ENCODE measurements at places on chromosomes 6 and 20.
A peak's percentile ranks its signal among the peaks of the same experiment; 100 is the strongest.

- ATAC-seq = no peak
Measured at GRCh38 chr6:40556881-40557280, 30.3 kb downstream of the LRFN2 start.

GRCh38 chr6:21937466-21937865 is 343.9 kb downstream of the SOX4 start:
- ATAC-seq = no peak

DNA sequence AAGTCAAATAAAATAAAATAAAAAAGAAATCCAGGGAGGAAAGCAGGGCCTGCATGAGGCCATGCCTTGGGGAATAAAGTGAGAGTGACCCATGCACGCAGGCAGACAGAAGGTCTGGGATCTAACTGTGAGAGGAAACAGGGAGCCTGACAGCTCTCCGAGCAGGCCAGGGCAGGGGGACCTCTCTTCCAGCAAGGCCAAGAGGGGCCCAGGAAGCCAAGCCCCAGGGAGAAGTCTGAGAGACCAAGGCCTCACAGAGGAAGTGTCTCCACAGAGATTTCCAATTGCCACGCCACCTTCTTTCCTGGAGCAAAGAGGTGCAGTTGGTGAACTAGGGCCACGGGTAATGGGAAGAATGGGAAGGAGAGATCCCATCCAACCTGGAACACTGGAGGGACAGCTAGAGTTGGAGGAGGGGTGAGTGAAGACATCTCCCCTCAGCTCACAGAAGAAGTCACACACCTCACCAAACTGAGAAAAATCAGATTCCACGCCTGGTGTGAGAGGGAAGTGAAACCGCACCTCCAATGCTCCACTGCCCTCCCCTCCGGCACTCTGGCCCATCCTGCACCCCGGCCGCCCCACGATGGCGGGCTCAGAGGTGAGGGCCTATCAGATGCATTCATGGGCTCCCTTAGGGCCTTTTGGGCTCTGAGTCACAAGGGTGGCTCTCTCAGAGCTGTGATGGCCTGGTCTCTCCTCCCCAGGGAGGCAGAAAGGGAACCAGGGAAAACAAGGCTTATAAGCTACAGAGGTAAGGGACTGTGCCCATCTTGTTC is 25.1 kb upstream of the TAF8 start:
- peak; percentile 53 for ATAC-seq

GRCh38 chr6:45686841-45687569 is 309.3 kb upstream of the SUPT3H start:
- no peak for ATAC-seq

DNA sequence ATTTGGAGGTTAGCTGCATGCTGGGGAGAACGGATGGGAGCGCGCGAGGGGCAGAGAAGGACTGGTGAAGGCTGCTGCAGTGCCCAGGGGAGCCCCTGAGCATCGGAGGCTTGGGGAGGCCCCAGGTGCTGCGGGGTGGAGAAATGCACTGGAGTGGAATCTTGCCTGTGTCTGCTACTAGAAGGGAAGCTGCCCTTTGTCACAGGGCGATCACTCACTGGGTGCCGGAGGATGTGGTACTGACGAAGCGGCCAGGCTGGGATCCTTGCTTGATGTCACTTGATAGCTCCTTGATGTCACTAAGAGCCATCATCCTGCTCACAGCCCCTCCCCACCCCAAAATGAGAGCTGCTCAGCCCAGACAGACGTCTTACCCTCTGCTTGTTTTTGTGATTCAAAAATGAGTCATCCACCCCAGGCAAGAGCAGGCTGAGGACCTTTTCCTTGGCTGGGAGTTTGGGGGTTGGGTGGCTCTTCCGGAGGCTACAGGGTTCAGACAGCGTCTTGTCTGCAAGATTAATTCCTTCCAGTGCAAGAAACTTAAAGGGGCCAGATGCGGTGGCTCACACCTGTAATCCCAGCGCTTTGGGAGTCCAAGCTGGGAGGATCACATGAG is 62.6 kb upstream of the PMEPA1 start:
- ATAC-seq = peak; percentile 70

All from esophagus mucosa (tissue), 1 donor.